Astrocyte (in vitro differentiated cells and primary cell): ENCODE measurements at places on chromosomes 6 and 20. TPM values are rescaled to one million over a fixed set of nuclear protein-coding genes. Genes with fewer than 3 reads are reported as not detected.

DNA sequence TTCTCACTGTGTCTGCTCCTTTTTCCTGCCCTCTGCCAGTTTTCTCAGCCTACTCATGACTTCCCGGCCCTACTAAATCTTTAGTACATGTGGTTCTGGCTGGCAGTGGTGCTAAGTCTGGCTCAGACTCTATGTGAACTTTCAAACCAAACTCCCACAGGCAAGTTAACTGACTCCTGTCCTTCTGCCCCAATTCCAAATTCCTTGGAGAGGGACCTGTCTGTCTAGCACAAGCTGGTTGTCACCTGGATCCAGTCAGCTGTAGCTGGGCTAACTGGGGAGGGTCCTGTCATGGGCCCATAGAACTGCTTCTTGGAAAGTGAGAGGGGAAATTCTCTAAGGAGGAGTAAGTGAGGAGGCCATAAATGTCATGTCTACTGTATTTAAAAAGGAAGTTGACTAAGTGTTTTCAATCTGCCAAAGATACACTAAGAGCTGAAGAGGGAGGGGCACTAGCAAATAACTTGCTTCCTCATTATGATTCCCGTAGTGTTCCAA lies 240.1 kb downstream of the KCNQ5 start:
- H3K27ac ChIP-seq = peak overlapping the region; percentile 13
- DNase-seq = peak; percentile 49
- no peaks in the 10 kb centered on the region for H3K36me3 ChIP-seq

MKKS gene
- 13.4 and 14.2 TPM in 2 replicates for total RNA-seq

- no peak overlapping the region for H3K4me3 ChIP-seq
- H3K4me1 ChIP-seq = no peaks in the 10 kb centered on the region
- DNase-seq = no peak
- no peaks in the 10 kb centered on the region for H3K27me3 ChIP-seq
- no peak overlapping the region for H3K27ac ChIP-seq
- no peaks in the 10 kb centered on the region for H3K36me3 ChIP-seq
Measured at GRCh38 chr6:12173661-12174060, 116.5 kb upstream of the EDN1 start.

RIPK1 gene
- total RNA-seq = 21.9 and 23.4 TPM in 2 replicates

TFAP2D gene
- total RNA-seq = not detected in 2 replicates

GRCh38 chr6:71332012-71332411 lies 43.4 kb downstream of the OGFRL1 start:
- no peaks in the 10 kb centered on the region for H3K36me3 ChIP-seq
- no peak for DNase-seq
- no peak overlapping the region for H3K27ac ChIP-seq
- no peaks in the 10 kb centered on the region for H3K27me3 ChIP-seq
- H3K4me1 ChIP-seq = peaks cover 12% of the 10 kb centered on the region
- H3K4me3 ChIP-seq = no peak overlapping the region

TINAG gene
- not detected in 2 replicates for total RNA-seq

BTN1A1 gene
- total RNA-seq = not detected in 2 replicates

PPP1R14C gene
- total RNA-seq = 3.9 and 6.6 TPM in 2 replicates

- no peak overlapping the region for H3K27ac ChIP-seq
- H3K27me3 ChIP-seq = no peaks in the 10 kb centered on the region
- H3K4me1 ChIP-seq = no peaks in the 10 kb centered on the region
- H3K36me3 ChIP-seq = no peaks in the 10 kb centered on the region
Measured at GRCh38 chr6:46376562-46377061, 114.6 kb downstream of the RCAN2 start.

GRCh38 chr6:29647927-29648642 lies 8.8 kb upstream of the MOG start:
- no peaks in the 10 kb centered on the region for H3K36me3 ChIP-seq
- no peak overlapping the region for H3K27ac ChIP-seq
- peaks cover 9% of the 10 kb centered on the region for H3K4me1 ChIP-seq

DNA sequence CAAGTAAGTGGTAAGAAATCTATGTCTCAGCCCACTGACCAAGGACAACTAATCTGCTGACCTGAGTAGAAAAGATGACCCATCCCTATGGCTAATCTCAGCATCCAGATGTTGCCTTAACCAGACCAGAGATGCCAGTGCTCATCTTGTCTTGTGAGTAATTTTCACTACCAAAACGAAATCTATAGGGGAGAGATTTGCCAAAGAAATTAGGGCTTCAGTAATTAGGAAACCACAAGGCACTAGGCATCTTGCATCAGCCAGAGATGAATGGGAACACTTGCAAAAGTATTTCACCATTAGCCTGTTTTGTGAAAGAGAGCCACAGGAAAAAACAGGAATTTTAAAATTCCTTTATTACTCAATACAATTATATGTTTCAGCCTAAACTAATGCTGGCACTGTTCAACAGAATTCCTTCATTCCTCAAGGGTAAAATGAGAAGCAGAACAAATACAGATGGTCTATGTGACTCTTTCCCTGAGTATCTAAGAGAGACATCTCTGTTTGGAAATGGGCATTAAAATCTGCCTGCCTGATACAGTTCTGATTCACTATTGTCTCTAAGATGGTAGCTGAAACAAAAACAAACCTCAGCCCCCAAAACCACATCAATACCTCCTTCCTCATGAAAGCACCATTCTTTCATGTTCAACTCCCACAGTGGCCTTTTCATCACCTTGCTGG lies 87.8 kb downstream of the GMDS start:
- DNase-seq = peak; percentile 89
- no peaks in the 10 kb centered on the region for H3K27me3 ChIP-seq
- H3K4me3 ChIP-seq = no peak overlapping the region
- no peak overlapping the region for H3K27ac ChIP-seq

DNA sequence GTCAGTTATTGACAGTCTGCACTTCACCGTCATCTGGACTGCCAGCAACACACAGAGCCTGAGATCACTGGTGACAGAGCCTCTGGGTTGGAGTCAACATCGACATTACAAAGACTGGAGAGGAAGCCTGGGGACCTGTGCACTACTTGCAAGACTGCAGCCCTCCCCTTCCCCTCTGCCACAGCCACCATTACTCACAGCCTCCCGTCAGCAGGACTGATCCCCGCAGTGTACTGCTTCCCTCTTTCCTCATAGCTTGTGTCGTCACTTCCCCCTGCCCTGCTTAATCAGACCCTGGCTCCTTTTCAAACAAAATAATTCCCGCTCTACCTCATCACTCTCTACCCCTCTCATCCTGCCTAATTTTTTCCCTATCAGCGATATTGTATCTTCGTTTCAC lies 235.5 kb upstream of the KCNQ5 start:
- H3K36me3 ChIP-seq = no peaks in the 10 kb centered on the region
- no peak overlapping the region for H3K27ac ChIP-seq
- H3K27me3 ChIP-seq = no peaks in the 10 kb centered on the region
- no peak overlapping the region for H3K4me3 ChIP-seq
- DNase-seq = peak; percentile 30
- no peaks in the 10 kb centered on the region for H3K4me1 ChIP-seq

- H3K4me1 ChIP-seq = peaks cover 40% of the 10 kb centered on the region
- no peaks in the 10 kb centered on the region for H3K36me3 ChIP-seq
- DNase-seq = peak; percentile 66
- no peaks in the 10 kb centered on the region for H3K27me3 ChIP-seq
Measured at GRCh38 chr6:53982366-53983050, 128.7 kb upstream of the MLIP start.

- H3K4me1 ChIP-seq = no peaks in the 10 kb centered on the region
- H3K36me3 ChIP-seq = no peaks in the 10 kb centered on the region
- H3K27me3 ChIP-seq = no peaks in the 10 kb centered on the region
- no peak overlapping the region for H3K27ac ChIP-seq
Measured at GRCh38 chr6:75943381-75943780, 129.1 kb downstream of the IMPG1 start.

- no peak for DNase-seq
- no peaks in the 10 kb centered on the region for H3K36me3 ChIP-seq
- no peak overlapping the region for H3K27ac ChIP-seq
- H3K4me3 ChIP-seq = no peak overlapping the region
- H3K4me1 ChIP-seq = no peaks in the 10 kb centered on the region
Measured at GRCh38 chr20:20371681-20372080, 3.8 kb downstream of the INSM1 start.

DNA sequence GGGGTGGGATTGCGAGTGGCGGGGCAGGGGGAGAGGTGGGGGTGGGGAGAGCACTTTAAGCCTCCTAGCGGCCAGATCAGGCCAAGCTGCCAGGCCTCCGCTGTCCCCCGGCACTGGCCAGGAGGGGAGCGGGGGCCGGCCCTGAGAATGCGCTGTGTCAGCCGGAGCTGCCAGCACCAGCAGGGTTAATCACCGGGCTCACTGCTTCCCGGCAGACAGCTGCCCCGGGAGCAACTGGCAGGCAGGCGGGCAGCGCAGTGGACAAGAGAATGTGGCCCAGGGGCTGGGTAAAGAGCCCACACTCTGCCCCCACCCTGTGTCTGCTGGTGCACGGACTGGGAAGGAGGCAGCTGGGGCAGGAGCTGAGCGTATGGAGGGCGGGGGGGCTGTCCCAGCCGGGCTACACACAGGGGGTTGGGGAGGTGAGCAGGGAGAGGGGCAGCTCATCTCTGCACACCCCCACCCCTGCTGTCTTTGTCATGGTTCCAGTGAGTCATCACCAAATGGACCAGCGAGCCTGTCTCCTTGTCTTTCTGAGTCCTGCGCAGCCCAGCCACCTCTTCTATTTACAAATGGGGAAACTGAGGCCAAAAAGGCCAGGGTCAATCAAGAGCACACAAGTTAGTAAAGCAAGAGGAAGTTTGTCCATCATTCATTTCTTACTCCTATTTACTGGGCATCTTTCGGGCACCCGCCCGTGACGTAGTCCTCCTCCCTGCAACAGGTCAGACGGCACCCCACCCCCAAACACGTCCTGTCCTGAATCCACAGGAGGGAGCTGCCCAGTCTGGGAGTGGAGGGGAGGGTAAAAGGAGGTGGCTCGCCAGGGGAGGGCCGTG lies 2.1 kb upstream of the LAMA5 start:
- H3K4me1 ChIP-seq = peaks cover 54% of the 10 kb centered on the region
- no peak overlapping the region for H3K4me3 ChIP-seq
